ENCODE measurements at places on chromosomes 6 and 20. TPM values are rescaled to one million over a fixed set of nuclear protein-coding genes. Genes with fewer than 3 reads are reported as not detected.

- DNase-seq: no peak
Measured at GRCh38 chr6:17867880-17868279, 119.6 kb downstream of the KIF13A start.

GRCh38 chr20:4084721-4085120 is 69.4 kb upstream of the RNF24 start:
- no peak for DNase-seq

- no peak for DNase-seq
Measured at GRCh38 chr6:33423777-33424176, 3.9 kb downstream of the SYNGAP1 start.

GRCh38 chr20:35017099-35017835 is 61.6 kb downstream of the MYH7B start:
- no peak for DNase-seq

- DNase-seq: peak; percentile 41
Measured at GRCh38 chr6:113595911-113596376, 261.2 kb upstream of the MARCKS start.

GRCh38 chr6:106799031-106799894 is 169.9 kb downstream of the QRSL1 start:
- DNase-seq: no peak

DNA sequence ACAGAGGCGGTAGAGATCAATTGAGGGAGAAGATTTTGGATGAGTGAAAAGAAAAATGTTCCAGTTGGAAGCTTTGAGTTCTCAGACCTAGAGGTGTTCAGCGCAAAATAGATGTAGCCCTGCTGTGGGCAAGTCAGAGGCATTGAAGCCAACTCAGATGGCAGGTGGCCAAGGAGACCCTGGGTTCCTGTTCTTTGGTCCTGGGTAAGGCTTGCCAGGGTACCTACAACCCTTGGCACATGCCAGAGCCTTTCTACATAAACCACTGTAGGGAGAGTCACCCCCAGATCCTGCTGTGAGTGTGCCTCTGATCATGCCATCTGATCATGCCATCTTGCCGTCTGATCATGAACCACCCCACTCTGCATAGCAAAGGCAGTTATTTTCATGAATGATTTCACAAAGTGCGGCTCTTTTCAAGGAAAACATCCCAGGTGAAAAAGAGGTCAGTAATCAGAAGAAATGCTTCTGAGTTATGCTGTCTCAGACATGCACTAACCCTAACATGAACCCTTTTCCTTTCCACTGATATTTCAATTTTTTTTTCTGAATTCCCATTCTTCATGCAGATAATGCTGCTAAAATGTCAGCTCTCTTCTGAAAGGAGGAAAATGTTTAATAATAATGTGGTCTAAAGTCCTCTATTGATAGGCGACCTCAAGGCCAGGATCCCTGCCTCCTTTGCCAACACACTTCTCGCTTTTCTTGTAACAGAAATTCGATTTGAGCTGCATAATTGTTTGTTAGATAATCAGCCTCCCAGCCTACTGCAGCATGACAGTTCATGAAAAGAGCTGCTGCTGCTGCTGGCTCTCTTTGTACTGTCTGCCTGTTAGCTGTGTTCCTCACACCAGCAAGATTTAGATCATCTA is 153.6 kb downstream of the MTHFD1L start:
- DNase-seq: no peak

- no peak for DNase-seq
Measured at GRCh38 chr20:58447511-58448391, 58.7 kb downstream of the VAPB start.

- DNase-seq: no peak
Measured at GRCh38 chr6:85405853-85406198, 44.1 kb upstream of the NT5E start.

DNA sequence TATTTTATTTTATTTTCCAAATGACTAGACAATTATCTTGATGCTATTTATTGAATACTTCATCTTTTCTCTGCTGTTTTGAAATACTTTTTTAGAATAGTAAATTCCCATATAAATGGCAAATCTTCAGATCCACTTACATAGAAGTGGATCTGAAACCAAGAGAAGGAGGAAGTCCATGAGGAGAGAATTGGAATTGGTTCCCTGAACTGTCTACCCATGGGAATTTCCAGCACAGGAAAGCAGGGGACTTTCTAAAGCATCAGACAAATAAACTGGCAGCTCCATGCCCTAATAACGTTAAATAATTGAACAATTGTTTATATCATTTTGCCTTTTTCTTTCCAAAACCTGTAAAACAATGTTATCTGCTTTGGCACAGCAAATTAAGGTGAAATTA is 47.1 kb upstream of the PNRC1 start:
- DNase-seq: no peak

DNA sequence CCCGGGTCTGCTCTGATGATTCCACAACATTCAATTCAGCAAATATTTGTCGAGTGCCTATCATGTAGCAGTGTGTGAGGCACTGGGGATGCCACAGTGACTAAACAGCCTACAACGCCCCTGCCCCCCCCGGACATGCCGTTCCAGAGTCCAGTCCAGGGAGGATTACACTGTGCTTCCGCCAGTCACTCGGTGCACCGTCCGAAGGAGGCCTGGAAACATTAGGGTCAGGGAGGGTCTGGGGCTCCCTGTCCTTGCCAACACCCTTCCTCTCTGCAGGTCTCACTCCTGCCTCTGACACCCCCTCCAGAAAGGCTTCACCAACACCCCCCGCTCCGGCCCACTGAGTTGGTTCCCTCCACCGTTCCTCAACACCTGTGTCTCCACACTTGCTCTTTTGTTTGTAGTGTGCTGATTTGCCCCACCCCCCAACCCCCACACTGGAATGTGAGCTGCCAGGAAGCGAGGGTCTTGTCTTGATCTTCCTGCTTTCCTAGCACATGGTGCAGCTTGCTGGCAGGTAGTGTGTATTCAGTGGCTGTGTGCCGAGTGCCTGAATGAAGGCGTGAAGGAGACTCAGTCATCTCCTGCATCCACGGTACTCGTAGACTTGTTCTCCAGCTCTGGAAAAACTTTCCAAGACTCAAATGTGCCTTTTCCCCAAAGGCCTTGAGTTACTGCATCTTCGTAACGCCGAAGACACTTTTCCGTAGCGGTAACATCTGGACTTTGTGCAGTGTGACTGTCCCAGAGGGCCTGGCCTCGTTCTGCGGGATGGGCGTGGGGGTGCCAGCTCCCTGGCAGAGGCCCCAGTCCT is 150.4 kb downstream of the ZDHHC14 start:
- DNase-seq: no peak

DNA sequence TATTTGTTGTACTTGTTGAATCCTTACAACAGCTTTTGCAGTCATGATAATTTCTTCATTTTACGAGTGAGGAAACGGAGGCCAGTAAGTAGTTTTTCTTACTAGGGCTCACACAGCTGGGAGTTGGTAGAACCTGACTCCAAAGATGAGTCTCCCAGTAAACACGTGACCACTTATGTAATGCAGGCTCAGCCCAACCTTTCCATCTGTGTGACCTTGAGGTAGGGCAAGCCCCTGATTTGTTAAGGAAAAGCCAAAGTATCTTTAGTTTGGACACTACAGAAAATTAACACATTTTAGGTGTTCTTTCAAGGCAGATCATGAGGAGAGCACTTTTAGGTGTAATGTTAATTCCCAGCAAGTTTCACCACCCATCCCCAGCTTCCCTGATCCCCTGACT is 111.3 kb downstream of the LRRC1 start:
- no peak for DNase-seq

DNA sequence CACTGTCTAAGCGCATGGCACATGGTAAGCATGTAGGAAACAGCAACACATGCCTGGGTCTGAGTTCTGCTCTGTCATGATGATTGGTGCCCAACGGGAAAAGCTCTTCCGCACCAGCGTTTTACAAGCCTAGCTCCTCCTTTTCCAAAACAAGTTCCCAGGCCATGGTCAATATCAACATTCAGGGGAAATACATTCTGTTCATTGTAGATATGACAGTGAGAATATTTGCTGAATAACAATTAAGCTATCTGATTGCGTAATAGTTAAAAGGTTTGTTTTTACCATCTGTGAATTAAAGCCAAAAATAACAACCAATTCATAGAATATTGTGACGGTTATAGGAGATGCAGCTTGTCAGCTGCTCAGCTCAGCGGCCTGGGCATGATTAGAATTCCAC is 404.3 kb upstream of the SLC35B3 start:
- no peak for DNase-seq

GRCh38 chr20:24863356-24863755 is 85.7 kb upstream of the CST7 start:
- DNase-seq: no peak

GRCh38 chr6:140485740-140486449 is 1111.4 kb upstream of the CITED2 start:
- DNase-seq: peak; percentile 47

GRCh38 chr6:111939902-111940301 is 66.7 kb upstream of the FYN start:
- no peak for DNase-seq

DNA sequence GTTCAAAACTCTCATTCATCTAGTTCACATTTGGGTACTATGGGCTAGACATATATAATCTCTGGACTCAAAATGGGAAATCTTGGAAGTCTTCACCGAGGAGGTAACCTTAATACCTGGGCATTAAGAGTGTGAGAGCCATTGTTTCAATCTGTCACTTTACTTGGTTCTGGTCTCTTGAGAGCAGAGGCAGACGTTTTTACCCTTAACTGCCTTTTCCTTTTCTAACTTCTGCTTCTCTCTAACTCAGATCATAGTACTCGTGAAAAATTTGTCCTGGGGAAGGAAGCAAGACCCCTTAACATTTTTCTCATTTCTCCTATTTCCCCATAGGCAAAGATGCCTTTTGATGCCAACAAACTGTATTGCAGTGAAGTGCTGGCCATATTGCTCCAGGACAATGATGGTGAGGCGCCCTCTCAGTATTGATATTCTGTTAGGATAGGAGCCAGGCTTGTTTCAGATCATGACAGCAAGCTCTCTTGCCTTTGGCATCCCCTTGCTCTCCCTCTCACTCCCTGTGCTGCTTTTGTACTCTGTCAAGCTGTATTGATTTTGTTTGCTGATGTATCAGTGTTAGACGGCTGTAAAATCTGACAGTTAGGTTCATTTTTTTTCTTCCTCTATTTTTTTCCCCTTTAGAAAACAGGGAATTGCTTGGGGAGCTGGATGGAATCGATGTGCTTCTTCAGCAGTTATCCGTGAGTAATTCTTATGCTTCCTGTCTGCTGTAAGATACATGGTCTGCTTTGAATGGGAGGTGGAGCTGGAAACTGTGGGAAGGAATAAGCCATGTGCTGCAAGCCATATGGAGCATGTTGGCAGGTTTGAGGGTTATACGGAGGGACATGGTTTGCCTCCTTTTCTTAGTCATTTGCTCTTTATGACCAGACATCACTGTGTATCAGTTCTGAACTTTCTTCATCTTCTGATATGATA is 83.5 kb downstream of the CTNNBL1 start:
- no peak for DNase-seq

GRCh38 chr20:12315652-12316051 is 398.0 kb downstream of the BTBD3 start:
- DNase-seq: no peak

DNA sequence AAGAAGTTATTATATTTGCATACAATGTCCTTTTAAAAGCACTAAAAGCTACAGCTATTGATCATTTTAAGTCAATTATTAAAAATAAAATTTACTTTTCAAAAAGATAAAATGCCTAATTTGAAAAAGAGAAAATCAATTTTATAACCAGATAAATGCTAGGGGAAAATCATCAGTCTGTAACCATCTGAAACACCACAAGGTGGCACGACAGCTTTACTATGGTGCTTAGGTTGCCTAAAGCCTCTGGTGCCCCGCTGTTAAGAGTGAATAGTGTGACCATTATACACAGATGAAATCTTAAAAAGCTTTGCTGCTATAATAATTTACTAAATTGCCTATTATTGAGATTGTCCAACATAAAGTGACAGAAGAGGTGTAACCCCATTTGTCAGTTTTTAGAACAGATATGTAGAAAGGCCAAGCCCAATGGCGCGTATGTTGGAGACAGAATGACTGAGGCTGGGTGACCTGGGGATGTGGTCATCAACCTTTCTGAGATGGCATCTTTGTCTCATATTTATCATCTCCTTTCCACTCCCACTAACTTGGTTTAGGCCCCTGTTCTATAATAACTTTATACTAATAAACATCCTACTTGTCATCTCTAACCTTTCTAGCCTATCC is 100.8 kb downstream of the MOXD1 start:
- DNase-seq: no peak

DNA sequence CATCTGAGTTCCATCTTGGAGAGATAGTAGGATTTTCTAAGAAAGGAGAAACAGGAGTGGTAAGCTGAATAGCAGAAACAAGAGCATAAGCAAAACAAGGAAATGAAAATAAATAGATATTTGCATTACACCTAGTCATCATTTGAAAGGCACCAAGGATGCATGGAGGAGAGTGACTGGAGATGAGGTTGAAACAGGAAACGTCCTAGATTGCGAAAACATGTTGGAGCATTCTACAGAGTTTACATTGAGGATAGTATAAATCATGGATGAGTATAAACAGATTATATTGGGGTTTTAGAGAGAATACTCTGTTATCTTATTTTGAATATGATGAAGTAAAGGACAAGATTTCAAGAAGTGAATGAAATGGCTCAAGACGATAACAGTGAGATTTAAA is 507.3 kb downstream of the EYS start:
- DNase-seq: no peak

DNA sequence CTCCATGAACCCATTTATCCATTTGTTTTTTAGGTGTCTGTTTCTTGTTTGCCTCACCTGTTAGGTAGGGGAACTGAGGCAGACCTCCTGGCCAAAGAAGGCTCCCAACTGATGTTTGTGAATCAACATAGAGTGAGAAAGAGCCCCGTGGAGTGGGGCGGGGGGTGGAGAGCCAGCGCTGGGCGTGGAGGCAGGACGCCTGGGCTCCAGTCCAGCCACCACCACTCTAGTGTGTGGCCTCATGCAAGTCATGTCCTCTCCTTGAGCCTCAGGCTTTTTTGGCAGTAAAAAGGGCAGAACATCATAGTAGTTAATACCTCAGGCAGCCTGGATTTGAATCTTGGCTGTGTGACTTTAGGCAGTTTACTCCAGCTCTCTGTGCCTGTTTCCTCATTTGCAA is 42.2 kb upstream of the SCRT2 start:
- no peak for DNase-seq

- DNase-seq: no peak
Measured at GRCh38 chr6:169556758-169557548, 144.9 kb downstream of the WDR27 start.

C20orf204 gene
- 2.9 TPM for total RNA-seq

KHDC1L gene
- total RNA-seq: not detected

CRIP3 gene
- total RNA-seq: not detected

PI16 gene
- 5.2 TPM for total RNA-seq

HDGFL1 gene
- total RNA-seq: not detected

KCNK16 gene
- not detected for total RNA-seq

MPIG6B gene
- total RNA-seq: not detected

CDH22 gene
- not detected for total RNA-seq

CFAP206 gene
- total RNA-seq: 2.8 TPM

SNAP91 gene
- not detected for total RNA-seq

TRIM38 gene
- 10.9 TPM for total RNA-seq

All from uterus (tissue), 4 donors.